Hematopoietic multipotent progenitor cell treated with erythropoietin and hydrocortisone succinate and interleukin-3 and kit ligand, for 8 days (in vitro differentiated cells): ENCODE measurements at places on chromosomes 2 and 18.
A peak's percentile ranks its signal among the peaks of the same experiment; 100 is the strongest.

- DNase-seq: peak; percentile 90
Observed at GRCh38 chr2:229852565-229852964, 69.2 kb downstream of the TRIP12 start.

- DNase-seq: no peak
Observed at GRCh38 chr2:69203166-69203985, 183.7 kb downstream of the GFPT1 start.

- DNase-seq: no peak
Observed at GRCh38 chr2:58862244-58862643, 621.1 kb upstream of the FANCL start.

DNA sequence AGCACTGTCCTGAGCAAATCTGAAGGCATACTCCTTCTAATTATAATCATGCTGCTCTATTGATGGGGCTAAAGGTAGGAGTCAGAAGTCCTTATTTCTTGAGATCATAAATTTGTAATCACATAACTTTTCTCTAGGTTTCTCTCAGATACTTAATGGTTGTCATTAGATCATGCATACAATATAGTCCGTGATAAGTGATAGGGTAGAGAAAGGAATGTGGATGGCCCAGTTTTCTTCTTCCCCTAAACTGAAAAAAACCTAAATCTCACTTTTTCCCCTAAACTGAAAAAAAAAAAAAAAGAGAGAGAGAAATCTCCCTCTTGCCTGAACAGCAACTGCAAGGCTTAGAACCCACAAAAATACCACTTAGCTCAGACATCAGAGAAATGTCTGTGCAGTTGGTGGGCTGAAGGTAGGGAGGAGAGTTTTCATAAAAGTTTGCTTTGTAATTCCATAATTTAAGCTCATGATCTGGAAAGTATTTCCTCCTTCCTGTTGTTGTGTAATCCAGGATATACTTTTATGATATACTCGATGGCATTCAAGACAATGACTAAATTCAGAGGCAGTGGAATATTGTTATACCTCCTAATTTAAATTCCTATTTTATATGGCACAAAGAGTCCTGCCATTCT, 79.3 kb upstream of the ITPRID2 start:
- DNase-seq: no peak

DNA sequence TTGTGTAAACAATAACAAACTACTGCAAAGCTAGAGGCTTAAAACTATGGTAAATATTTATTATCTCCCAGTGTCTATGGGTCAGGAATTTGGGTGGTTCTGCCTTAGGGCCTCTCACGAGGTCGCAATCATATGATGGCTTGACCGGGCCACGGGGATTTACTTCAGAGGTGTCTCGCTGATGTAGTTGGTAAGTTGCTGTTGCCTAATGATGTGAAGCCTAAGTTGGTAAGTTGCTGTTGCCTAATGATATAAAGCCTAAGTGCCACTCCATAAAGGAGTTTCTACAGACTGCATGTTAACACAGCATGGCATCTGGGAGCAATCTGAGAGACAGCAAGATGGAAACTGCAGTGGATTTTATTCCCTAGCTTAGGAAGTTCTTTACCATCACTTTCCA, 35.8 kb downstream of the FMNL2 start:
- no peak for DNase-seq

DNA sequence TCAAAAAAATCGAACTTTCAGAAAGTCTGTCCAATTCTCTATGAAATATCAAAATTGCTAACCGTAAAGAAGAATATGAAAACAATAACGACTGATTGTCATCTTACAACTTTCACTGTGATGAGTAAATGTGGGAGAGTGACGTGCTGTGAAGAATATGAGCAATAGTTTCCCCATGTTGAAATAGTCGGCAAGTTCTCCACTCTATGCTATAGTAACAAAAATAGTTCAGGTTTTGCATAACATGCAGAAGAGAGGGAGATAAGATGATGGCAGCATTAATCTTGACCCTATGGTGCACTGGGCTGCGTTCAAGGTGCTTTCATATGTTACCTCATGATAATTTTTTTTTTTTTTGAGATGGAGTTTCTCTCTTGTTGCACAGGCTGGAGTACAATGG, 196.8 kb upstream of the CYRIA start:
- DNase-seq: no peak

- peak; percentile 6 for DNase-seq
Observed at GRCh38 chr2:26850505-26850904, 2.6 kb downstream of the DPYSL5 start.

GRCh38 chr2:241161646-241162281, 11.5 kb downstream of the PPP1R7 start:
- DNase-seq: no peak

DNA sequence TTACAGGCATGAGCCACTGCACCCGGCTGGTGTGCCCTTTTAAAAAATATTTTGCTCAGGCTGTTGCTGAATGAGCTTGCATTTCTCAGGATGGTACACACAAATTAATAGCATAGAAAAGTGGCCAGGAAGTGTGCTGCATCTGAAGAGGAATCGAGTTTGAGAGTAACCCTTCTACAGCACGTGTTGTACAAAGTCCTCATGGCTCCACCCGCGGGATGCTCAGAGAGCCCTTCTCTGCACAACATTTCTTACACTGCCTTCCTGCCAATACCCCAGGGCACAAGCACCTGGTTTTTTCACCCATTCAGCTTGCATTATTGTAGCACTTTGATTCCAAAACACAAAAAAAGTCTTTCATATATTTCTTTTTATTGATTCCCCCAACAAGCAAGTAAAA, 90.1 kb upstream of the NEDD4L start:
- no peak for DNase-seq

- DNase-seq: no peak
Observed at GRCh38 chr2:105691947-105692390, 52.7 kb upstream of the NCK2 start.

DNA sequence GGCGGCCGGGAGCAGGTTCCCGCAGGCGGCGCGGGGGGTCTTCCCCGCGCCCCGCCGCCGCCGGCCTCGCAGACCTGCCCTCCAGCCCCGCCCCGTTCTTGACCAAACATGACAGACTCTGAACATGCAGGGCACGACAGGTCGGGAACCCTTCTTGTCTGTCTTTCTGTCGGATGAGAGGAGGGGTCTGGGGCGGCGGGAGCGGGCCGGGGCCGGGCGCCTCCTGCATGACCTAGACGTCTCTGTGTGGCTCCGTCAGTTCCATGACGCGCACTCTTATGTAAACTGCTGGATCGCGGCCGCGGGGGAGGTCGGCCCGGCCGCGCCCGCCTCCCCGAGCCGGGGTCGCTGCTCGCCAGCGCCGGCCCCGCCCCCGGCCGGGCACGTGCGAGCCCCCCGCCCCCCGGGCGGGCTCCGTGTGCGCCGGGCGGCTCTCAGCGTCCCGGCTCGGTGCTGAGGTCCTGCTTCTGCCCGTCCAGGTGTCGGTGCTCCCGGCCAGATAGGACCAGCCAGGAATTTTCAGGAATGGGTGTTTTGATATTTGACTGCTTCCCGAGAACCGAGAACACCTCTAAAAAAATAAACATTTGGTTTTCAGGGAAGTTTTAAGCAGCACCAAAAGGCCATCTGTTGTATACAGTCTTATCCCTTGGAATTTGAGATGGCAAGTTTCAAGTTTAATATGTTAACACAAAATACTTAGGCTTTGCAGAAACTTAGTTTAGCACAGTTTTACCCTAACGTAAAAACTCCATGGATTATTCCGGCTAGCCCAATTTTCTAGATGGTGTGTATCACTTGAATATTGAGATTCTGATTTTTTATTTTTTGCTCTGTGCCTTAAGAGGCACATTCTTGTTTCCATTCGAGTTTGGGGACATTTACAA, 733 bp downstream of the ZC3H6 start:
- peak; percentile 83 for DNase-seq

DNA sequence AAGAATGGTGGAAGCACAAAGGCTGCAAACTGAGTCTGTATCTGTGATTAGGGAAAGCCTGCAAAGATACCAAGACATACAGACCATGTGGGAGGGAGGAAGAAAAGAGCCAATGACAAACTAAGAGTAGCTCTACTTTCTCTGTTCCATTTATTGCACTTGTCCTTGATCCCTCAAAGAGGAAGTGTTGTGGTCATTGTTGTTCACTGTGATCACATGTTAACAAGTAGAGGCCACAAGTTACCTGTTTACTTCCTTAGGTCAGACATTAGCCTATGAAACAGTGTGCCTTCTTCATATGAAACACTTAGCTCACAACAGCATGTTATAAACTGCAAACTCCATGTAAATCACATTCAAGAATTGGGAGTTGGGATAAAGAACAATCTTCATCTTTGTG, 32.6 kb downstream of the MAP2 start:
- no peak for DNase-seq

DNA sequence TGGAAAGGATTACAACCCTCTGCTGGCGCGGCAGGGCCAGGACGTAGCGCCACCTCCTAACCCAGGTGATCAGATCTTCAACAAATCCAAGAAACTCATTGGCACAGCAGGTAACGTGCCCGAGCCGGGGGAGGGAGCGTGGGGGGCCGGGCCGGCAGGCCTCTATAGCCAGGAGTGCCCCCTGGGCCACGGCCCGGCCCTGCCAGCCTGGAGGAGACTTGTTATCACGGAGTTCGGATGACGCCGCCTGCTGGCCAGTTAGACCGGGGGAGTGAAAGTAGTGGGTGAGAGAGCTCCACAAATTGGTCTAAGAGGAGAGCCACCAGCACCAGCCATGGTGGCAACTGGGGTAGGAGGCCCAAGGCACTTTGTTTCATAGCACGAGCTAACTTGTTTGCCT, 8.6 kb upstream of the TMEM214 start:
- DNase-seq: peak; percentile 41

GRCh38 chr2:178069551-178069950, 3.0 kb downstream of the PDE11A start:
- no peak for DNase-seq

GRCh38 chr2:46096260-46096659, 200.9 kb upstream of the EPAS1 start:
- no peak for DNase-seq

- DNase-seq: no peak
Observed at GRCh38 chr2:155770516-155770915, 562.0 kb downstream of the NR4A2 start.

- DNase-seq: no peak
Observed at GRCh38 chr2:127226132-127226519, 6.0 kb upstream of the CYP27C1 start.

DNA sequence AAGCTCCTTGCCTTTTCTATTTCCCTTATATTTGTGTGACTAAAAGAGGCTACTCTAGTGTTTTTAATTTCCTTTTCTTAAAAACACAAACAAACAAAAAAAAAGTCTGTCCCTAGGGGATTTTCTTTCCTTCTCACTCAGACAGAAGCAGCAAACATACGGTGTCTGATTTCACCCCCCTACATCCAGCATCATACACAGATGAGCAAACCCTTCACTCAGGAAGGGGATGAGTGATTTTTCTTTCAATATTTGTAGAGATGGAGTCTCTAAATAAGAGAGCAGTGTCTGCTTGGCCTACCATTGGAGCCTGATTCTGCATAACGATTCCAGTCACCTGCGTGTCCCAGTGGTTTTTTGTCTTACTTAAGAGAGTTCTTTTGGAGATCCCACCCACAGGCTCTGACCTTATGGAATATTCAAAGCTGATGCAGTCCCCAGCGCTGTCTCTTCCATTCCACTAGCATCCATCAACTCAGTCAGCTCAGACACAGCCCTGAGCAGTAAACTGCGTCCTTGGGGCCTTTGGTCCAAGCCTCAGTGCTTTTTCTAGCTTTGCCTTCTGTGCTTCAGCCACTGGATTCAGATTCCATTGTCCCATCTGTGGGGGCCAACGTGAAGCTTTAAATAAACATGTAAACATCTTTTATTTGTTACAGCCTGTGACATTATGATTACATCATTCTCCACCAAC, 52.6 kb upstream of the TPO start:
- no peak for DNase-seq

DNA sequence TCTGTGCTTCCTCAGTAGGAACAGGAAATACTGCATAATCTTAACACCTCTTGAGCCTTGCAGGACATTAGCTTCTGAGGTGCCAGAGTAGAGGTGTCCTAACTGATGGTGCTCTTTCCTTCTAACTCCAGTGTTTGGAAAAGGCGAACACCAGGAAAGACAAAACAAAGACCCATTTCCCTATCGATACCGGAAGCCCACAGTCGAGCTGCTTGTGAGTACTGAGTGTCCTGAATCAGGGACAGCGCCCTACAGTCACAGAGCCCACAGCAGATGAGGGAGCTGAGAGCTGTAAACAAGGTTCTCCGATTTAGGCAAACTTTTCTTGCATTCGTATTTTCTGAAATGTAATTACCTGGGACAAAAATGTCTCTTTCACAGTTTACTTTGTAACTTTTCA, 50.7 kb downstream of the SLC14A2 start:
- DNase-seq: no peak

GRCh38 chr18:74271635-74272034, 20.1 kb downstream of the CYB5A start:
- DNase-seq: no peak

- no peak for DNase-seq
Observed at GRCh38 chr2:157901325-157901724, 25.2 kb upstream of the ACVR1 start.

- peak; percentile 41 for DNase-seq
Observed at GRCh38 chr18:13316063-13316462, 97.5 kb downstream of the LDLRAD4 start.

DNA sequence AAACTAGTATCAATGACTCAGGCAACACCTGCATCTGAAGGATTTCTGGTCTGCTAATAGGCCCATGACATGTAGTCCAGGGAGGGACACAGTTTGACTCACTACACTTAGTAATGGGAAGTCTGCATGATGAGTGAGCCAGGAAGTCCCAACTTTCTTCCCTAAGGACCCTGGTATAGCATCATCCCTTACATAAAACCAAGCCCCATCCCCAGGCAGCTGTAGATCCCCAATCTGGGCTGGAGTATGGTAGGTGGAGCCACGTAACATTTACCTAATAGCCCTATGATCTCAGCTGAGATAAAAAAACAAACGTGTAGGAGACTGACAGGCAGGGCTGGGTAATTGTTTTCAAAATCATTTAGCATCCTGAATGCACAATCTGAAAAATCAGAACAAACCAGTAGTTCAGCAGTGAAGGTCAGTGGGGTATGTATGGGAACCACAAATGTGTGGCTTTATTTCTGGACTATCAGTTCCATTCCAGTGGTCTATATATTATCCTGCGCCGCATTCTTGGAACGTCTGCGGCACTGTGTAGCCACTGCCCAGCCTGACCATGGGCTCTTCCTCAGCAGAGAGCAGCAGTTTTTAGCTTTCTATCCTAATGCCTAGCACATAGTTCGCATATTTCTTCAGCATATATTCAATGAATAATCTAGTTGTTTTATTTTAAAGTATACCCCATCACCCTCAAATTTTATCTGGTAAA, 33.5 kb downstream of the EPB41L3 start:
- no peak for DNase-seq

DNA sequence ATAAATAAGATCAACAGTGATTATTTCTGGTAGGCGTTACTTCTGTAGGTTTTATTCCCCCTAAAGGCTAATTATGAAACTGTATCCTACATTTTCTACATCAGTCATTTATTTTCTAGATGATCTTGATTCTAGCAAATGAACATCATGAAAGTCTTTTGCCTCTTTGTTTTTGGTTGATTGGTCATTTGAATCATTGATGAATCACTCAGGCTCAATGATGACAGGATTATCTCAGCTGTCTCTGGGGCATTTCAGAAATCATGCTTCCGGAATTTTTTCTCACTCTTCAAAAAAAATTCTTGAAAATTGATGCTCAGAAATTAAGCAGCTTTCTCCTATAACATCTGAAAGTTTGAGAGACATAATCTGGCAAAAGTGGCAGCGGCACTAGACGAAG, 298.9 kb upstream of the TCF4 start:
- no peak for DNase-seq
